ENCODE measurements at places on chromosomes 12 and 14.
A peak's percentile ranks its signal among the peaks of the same experiment; 100 is the strongest.

GRCh38 chr12:25242981-25243679 lies 7.6 kb downstream of the KRAS start:
- no peak for DNase-seq

GRCh38 chr12:44076871-44077270 lies 241.0 kb downstream of the TMEM117 start:
- no peak for DNase-seq

DNA sequence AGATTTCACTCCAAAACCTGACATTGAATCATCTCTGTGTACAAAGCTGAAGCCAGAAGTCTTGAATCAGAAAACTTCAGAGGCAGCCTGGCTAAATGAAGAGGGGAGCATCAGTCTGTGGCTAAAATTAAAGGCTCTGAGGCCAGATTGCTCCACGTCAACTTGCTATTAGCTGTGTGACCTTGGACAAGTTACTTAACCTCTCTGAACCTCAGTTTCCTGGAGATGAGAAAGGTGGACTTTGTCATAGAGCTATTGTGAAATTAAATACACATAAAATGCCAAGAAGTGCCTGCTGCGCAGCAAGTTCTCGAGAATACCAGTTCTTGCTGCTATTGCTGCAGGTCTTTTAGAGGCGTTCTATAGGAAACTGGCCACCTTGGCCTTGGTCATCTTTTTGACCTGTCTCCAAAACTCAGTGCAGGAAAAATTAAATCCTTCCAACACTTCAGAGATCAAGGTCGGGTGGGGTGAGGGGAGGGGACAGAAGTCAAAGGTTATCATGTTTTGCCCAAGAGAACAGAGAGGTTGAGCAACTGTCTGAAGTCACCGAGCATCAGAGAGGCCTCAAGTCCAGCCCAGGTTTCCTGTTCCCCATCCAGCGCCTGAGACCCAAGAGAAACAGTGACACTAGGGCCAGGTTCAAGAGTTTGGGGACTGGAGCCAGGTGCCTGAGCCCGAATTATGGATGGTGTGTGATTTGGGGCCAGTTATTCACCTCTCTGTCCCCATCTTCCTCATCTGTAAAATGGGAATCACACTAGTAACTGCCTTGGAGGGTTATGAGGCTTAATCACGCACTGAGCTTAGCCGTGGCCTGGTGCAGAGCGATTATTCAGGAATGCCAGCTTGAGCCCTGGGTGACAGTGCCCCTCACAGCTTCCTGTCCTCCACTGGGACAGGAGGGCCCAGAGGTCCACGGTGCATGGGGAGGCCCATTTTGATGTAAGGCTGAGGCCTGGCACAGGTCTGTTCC lies 1.1 kb downstream of the SERPINA1 start:
- DNase-seq, result no peak

DNA sequence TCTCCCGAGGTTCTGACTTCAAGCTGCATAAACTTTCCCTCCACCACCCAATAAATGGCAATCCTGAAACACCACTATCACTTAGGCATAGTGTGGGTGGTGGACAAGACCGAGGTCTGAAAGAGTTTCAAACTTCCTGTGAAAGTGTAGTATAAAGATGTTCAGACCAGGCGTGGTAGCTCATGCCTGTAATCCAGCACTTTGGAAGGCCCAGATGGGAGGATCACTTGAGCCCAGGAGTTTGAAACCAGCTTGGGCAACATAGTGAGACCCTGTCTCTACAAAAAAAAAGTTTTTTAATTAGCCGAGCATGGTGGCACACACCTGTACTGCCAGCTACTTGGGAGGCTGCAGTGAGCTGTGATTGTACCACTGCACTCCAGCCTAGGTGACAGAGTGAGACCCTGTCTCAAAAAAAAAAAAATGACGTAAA lies 61.9 kb downstream of the CCDC92 start:
- DNase-seq, result no peak

DNA sequence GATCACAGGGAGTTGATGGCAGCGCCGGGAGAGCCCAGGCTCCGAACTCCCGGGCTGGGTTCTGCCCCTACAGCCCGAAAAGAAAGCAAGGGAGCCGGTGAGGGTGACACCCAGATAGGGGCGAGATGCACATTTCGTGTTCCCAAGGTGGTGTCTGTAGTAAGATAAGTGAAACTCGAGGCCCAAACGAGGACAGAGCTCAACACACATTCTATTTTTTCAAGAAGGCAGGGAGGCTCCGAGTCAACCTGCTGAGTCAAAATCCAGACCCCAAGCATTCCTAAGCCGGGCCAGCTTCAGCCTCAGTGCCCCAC lies 24.2 kb upstream of the YY1 start:
- no peak for DNase-seq

- no peak for DNase-seq
Observed at GRCh38 chr14:68937471-68938270, 41.4 kb downstream of the ACTN1 start.

DNA sequence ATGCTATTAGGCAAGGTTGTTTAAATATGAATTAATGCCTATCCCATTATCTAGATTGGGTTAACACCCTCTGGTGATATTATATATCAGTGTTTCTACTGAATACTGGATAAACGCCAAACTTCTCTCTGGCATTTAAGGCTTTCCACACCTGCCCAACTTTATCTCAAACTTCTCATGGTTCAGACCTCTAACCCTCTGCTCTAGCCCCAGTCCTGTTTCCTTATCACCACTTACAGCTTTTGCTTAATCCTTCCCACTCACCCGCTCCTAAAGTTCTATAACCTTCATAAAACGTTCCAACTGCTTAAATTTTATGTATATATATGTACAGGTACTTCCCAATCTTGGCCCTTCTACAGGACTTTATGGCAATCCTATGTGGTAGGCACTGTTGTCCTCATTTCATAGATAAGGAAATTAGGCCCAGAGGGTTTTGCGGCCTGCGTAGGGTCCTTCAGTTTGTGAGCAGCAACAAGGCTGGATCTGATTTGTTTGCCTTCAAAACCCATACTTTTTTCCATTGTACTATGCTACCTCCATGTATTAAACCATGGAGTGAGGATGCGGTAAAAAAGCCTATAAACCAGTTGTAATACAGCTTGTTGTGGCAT lies 1.2 kb downstream of the LPCAT3 start:
- DNase-seq, result no peak

DNA sequence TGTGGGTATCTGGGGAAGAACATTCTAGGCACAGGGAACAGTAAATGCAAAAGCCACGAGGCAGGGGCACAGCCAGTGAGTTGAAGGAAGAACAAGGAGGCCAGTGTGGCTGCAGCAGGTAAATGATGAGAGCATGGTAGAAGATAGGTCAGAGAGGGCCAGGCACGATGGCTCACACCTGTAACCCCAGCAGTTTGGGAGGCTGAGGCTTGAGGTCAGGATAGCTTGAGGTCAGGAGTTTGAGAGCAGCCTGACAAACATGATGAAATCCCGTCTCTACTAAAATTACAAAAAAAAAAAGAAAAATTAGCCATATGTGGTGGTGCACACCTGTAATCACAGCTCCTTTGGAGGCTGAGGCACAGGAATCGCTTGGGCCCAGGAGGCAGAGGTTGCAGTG lies 86.7 kb upstream of the ESRRB start:
- DNase-seq, result no peak

DNA sequence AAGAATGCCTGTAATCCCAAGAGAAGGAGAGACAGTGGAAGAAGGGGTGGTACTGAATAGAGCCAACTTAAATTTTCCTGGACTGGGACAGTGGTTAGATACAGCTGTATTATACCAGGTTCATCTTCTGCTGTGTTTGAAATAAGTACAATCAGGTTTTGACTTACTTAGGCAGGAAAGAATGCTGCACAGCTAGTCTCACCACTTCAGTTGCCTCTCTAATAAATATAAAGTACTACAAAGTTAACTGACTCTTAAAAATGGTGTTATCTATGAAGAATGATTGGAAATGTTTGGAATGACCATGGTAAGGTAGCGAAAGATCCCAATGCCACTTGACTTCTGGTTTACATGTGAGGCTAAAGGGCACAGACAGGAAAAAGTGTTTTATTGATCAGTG lies 652.1 kb downstream of the NOVA1 start:
- DNase-seq, result no peak

GRCh38 chr12:45732936-45733335 lies 3.4 kb downstream of the ARID2 start:
- no peak for DNase-seq

GRCh38 chr14:82412545-82412944 lies 878.9 kb upstream of the SEL1L start:
- DNase-seq, result no peak

- peak; percentile 39 for DNase-seq
Observed at GRCh38 chr14:75334549-75335051, 56.0 kb downstream of the FOS start.

GRCh38 chr12:18939051-18939450 lies 190.5 kb upstream of the PLEKHA5 start:
- DNase-seq, result no peak

DNA sequence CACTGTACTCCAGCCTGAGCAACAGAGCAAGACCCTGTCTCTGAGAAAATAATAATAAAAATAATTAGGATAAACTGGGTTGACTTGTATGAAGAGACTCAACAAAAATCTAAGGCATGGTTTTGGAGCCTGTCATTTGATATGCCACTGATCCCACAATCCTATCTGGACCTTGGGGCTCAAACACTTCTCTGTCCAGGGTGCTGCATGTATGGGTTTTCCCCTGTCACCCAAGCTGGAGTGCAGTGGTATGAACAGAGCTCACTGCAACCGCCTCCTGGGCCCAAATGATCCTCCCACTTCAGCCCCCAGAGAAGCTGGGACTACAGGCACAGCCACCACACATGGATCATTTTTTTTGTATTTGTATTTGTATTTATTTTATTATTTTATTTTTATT lies 5.3 kb upstream of the VSIG10 start:
- no peak for DNase-seq

GRCh38 chr12:119012179-119012578 lies 30.8 kb downstream of the SRRM4 start:
- DNase-seq, result no peak

GRCh38 chr14:73612339-73613045 lies at the start of gene ACOT6:
TSS of gene ACOT6 (plus strand) at chr14:73612517. CDS start at chr14:73612572, 55 bp downstream.
- peak; percentile 23 for DNase-seq

DNA sequence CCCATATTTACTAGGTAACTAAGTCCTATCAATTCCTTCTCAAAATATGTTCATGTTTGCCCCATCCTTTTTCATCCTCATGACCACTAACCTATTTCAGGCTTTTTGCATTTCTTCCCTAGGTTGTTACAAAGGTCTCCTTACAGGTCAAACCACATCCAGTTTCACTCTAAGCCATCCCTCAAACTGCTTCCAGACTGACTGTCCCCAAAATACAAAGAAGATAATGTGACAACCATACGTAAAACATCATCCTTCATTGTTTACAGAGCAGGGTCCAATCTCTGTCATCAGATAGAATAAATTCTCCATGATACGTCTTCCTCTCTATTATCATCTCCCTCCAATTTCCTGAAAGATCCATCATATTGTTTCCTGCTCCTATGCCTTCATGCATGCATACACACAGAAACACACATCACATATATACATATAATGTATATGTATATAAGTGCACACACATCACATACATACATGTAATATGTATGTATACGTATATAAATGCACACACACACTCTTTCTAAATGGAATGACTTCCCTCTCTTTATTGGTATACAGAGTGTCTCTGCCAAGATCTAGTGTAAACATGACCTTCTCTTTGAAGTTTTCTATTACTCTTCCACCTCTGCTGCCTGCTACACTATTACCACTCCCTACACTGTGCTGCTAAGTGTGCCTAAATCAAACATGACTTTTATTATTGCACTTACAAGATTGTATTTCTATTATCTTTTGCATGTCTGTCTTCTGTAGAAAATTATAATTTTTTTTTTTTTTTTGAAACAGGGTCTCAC lies 30.7 kb upstream of the EPS8 start:
- no peak for DNase-seq

- no peak for DNase-seq
Observed at GRCh38 chr14:104516906-104517305, 62.7 kb upstream of the C14orf180 start.

- DNase-seq, result peak; percentile 50
Observed at GRCh38 chr14:104111301-104112112, 26.0 kb downstream of the ASPG start.
